Osteocyte (in vitro differentiated cells): ENCODE measurements at places on chromosomes 4 and X. TPM values are rescaled to one million over a fixed set of nuclear protein-coding genes. Genes with fewer than 3 reads are reported as not detected.

GRCh38 chr4:108590776-108591175 is 29.6 kb upstream of the RPL34 start:
- DNase-seq = no peak
- H3K36me3 ChIP-seq = no peaks in the 10 kb centered on the region
- H3K27me3 ChIP-seq = no peaks in the 10 kb centered on the region
- H3K27ac ChIP-seq = no peak overlapping the region
- peaks cover 25% of the 10 kb centered on the region for H3K4me1 ChIP-seq
- no peak overlapping the region for H3K4me3 ChIP-seq

- no peaks in the 10 kb centered on the region for H3K4me1 ChIP-seq
- H3K27me3 ChIP-seq = no peaks in the 10 kb centered on the region
- DNase-seq = no peak
Observed at GRCh38 chrX:110966839-110967238, 129.2 kb upstream of the PAK3 start.

DNA sequence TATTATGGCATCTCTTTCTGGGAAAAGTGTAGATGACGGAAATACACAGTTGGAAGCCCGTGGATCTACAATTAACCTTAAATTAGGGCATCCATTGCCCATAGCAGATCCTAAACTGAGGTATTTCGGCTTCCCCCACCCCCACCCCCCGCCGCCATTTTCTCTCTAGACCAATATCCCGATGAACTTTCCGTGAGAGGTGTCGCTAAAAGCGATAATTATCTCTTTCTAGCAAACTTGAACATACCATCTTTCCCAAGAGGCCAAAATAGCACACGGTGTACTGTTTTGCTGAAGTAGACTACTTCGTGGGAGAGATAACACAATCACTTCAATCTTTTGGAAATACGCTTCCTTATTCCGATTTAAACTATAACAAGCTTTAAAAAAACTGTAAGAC is 554 bp downstream of the KLHL15 start:
- peaks cover 24% of the 10 kb centered on the region for H3K4me1 ChIP-seq
- H3K36me3 ChIP-seq = peaks cover 7% of the 10 kb centered on the region
- H3K27ac ChIP-seq = peak overlapping the region; percentile 96

GRCh38 chr4:77453911-77454310 is 151.7 kb upstream of the CXCL13 start:
- H3K36me3 ChIP-seq = no peaks in the 10 kb centered on the region
- no peaks in the 10 kb centered on the region for H3K4me1 ChIP-seq
- H3K27me3 ChIP-seq = no peaks in the 10 kb centered on the region

DNA sequence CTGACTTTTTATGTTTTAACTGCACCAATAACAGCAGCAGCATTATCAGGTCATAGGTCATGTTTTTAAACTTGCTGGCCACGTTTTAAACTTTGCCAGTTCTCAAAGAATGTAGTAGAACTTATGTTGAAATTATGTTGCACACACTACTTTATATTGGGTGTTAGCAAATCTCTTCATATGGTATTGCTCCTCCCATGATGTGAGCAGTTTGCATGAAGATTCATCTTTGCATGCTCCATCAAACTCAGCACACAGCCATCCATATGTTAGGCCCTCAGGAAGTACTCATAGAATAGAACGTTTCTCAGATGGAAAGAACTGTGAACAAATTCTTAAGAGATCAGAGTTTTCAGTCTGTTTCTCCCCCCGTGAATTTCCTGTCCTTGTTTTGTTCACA is 128.6 kb upstream of the MAP9 start:
- peaks cover 15% of the 10 kb centered on the region for H3K27me3 ChIP-seq
- DNase-seq = no peak
- peaks cover 2% of the 10 kb centered on the region for H3K36me3 ChIP-seq
- H3K4me1 ChIP-seq = peaks cover 7% of the 10 kb centered on the region
- no peak overlapping the region for H3K27ac ChIP-seq
- no peak overlapping the region for H3K4me3 ChIP-seq

DNA sequence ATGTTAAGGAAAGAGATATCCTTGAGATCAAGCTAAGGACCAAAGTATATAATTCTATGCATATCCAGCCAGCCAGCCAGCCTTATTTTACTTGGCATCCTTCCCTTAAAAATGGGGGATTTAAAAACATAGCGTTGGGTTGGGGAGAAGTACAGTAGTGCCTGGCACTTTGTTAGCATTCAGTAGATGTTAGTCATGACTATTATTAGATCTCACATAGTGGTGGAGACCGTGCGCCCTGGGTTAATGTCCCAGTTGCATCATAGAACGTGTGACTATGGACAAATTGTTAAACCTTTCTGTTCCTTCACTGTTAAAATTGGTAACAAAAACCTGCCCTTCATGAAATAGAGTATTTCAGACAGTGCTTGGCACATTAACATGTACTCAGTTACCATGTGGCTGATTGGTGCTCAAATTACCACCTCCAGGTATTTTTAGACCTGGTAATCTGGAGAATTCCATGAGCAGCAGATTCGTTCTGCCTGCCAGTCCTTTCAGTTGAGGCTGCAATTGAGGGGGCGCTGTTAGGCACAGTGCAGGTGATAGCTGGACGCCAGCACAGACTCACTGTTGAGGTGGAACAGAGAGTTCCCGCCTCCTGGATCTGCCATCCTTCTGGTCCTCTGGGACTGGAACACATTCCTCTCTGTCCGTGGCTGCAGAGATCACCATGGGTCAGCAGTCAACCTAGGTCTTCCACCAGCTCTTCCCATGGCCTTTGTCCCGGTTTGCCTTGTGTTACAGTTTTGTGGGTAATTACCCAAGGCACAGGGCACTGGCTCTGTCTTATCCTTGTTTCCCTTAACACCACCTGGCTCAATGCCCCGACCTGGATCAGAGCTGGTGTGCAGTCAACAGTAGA is 31.7 kb downstream of the RBBP7 start:
- peak overlapping the region; percentile 89 for H3K27ac ChIP-seq
- H3K27me3 ChIP-seq = no peaks in the 10 kb centered on the region
- H3K4me1 ChIP-seq = peaks cover 62% of the 10 kb centered on the region
- H3K4me3 ChIP-seq = peak overlapping the region; percentile 44
- DNase-seq = no peak

PRSS12 gene
- total RNA-seq = 15.3 and 19.2 TPM in 2 replicates

LIN54 gene
- 12.6 TPM in 2 replicates for total RNA-seq
